ENCODE measurements at places on chromosomes 11 and 22.
A peak's percentile ranks its signal among the peaks of the same experiment; 100 is the strongest.

- DNase-seq, result no peak
Measured at GRCh38 chr11:43367382-43368178, 8.9 kb downstream of the TTC17 start.

GRCh38 chr11:120431633-120432032 lies 79.9 kb upstream of the GRIK4 start:
- peak; percentile 3 for DNase-seq

DNA sequence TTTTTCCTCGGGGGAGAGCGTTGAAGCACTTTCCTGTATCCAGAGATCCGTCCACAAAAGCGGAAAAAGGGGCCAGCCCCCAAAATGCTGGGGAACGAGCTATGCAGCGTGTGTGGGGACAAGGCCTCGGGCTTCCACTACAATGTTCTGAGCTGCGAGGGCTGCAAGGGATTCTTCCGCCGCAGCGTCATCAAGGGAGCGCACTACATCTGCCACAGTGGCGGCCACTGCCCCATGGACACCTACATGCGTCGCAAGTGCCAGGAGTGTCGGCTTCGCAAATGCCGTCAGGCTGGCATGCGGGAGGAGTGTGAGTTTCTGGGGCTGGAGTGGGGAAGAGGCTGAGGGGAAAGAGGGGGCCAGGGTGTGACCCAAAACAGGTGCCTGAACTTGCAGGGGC lies 2.6 kb downstream of the NR1H3 start:
- no peak for DNase-seq

DNA sequence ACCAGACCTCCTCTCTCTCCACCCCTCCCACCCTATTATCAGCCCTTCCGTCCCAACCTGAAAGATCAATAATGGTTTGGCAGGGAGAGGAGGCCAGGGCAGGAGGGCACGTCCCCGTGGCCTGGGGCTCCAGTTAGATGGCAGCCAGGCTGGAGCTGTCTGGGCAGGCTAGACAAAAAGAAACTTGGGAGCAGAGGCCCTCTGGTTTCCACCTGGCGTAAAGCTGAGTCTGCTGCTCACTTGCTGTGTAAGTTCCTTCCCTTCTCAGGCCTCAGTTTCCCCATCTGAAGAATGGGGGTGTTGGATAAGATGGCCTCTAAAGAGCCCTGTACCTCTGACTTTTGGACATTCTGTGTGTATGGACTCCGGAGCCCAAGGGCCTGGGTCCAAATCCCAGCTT lies 3.8 kb upstream of the RHOD start:
- DNase-seq, result no peak

GRCh38 chr11:110939471-110939870 lies 227.2 kb upstream of the ARHGAP20 start:
- DNase-seq, result no peak

- DNase-seq, result no peak
Measured at GRCh38 chr11:40642284-40642683, 817.2 kb downstream of the LRRC4C start.

DNA sequence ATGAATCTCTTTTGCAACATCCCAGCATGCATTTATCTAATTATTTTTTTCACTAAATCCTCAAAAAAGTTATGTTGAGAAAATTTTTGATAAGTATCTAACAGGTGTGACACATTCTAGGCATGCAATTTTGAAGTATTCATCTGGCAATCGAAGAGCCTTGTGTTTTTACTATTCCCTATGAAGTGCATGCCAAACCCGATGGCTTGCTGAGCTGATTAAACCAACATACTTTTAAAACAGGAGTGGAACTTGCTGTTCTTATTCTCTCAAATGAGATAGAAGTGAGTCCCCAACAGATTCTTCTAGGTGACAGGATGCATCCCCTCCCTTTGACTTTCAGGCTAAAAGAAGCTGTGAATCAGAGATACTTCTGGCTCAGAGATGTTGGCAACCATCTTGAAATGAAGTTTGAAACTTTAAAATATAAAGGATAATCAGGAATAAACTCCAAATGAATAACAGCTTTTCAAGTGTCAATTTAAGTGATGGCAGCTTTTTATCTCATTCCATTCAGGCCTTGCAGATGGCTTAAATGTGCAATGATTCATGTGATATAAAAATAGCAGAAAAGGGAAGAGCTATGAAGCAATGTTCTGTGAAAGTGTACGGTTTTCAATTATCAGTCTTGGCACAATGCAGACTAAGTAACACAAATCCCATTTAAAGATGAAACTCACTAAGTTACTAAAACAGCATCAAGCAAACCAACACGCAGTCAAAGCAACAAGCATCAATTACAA lies 67.7 kb downstream of the APOL5 start:
- DNase-seq, result no peak

DNA sequence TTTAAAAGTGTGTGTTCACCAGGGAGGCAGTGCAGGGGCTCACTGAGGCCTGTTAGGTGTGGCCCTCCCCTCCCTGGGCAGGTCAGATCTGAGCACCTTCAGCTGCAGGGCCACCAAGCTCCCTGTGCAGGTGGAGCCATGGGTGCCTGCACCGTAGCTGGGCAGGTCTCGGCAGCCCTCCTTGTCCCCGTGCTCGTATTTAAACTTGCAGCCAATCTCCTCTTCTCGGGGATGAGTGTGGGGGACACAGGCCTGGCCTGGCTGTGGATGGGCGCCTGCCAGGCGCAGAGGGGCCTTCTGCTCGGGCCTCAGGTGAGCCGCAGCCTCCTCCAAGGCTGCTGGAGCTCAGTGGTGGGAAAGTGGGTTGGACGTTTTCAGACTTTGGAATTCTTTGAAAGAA lies 19.1 kb downstream of the PHRF1 start:
- DNase-seq, result no peak

DNA sequence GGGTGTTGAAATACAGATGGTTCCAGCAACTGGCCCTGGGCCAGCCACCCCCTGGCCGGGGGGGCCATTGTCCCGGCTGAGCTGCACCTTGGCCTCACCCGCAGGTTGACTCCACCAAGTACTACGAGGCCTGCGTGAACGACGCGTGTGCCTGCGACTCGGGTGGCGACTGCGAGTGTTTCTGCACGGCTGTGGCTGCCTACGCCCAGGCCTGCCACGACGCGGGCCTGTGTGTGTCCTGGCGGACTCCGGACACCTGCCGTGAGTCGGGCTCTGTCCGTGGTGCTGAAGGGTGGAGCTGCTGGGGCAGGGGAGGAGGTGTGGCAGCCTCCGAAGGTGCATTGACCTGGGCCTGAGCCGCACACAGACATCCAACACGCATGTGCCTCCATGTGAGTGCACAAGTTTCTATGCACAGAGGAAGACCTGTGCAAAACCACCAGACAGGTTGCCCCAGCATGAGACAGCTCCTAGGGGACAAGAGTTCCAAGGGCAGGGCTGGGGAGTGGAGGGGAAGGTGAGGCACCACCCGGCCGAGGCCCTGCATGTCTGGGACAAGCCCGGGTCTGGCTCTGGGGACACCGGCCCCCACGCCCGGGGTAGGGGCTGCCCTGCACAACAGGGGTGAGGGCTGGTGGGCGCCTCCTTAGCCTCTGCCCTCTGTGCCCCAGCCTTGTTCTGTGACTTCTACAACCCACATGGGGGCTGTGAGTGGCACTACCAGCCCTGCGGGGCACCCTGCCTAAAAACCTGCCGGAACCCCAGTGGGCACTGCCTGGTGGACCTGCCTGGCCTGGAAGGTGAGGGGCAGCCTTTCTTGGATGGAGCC lies 16.1 kb downstream of the MUC5B start:
- no peak for DNase-seq

GRCh38 chr11:4569075-4569474 lies 12.5 kb upstream of the OR52I2 start:
- DNase-seq, result no peak

DNA sequence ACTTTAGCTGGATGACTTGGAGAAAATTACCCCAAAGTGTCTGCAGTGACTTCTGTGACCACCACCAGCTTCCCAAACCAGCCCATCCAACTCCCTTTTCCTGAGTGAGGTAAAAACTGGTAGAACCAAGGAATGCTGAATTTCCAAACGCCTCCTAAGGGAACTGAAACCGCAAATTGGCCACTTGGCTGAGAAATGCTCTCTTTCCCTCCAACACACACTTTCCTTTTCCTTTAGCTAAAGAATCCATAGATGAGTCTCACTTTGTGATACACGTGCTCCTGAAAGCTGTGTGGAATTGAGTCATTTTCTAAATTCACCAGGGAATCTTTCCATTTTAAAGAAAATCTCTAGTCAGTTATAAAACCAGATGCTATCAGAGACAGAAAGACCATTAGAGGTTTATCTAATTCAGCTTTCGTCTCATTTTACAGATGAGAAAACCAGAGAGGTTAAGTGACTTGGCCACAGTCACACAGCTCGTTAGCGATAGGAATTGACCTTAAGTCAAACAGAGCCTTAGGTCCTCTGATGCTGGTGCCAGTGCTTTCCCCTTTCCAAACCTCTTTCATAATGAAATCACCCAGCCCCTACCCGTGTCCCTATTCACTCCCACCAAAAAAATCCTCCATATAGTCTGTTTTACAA lies 137.2 kb downstream of the COMMD9 start:
- DNase-seq, result no peak

- DNase-seq, result no peak
Measured at GRCh38 chr11:25766332-25767015, 565.5 kb upstream of the ANO3 start.

All from CD4-positive, alpha-beta T cell treated with Interleukin-21 for 1 hour (primary cell).